IMR-90 (cell line): ENCODE measurements at places on chromosomes 16 and 17. TPM values are rescaled to one million over a fixed set of nuclear protein-coding genes. Genes with fewer than 3 reads are reported as not detected.

TNP2 gene
- polyA plus RNA-seq: not detected in 2 replicates

HOXB4 gene
- polyA plus RNA-seq: 7.8 and 8.5 TPM in 2 replicates

TLE7 gene
- polyA plus RNA-seq: not detected in 2 replicates

KRT20 gene
- polyA plus RNA-seq: not detected in 2 replicates

IKZF3 gene
- polyA plus RNA-seq: not detected in 2 replicates

ZNF75A gene
- polyA plus RNA-seq: 9.2 and 14.6 TPM in 2 replicates

SRR gene
- polyA plus RNA-seq: 13.1 and 14.5 TPM in 2 replicates
